Spinal cord (tissue), 10 donors: ENCODE measurements at places on chromosomes 11 and 22. TPM values are rescaled to one million over a fixed set of nuclear protein-coding genes. Genes with fewer than 3 reads are reported as not detected.

DNA sequence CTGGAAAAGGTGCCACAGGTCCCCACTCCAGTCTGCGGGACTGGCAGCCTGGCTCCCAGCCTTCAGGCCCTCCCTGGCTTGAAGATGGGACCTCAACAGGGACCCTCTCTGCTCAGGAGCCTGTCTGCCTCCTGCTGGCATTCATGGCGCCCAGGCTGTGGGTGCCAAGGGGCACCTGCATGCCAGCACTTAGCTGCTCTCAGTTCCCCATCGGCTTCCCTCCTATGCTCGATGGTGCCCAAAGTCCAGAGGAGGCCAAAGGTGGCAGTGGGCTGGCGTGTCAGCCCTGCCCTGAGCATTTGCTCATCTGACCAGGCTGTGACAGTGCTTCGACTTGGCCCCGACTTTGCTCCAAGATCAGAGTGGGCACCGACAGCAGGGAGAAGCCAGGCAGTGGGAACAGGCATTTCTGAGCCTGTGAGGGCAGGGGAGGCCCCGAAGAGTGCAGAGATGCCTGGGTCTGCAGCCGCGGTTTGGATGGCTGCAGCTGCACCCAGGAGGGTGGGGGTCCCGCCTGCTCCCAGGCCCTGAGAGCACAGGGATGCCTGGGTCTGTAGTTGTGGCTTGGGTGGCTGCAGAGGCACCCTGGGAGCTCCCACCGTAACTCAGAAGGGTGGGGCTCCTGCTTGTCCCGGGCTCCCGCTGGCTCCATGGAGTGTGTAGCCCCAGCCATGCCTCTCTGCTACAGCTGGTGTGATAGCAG is 463.6 kb downstream of the TBC1D22A start:
- H3K4me3 ChIP-seq: no peak overlapping the region
- peaks cover 8% of the 10 kb centered on the region for H3K4me1 ChIP-seq
- H3K27ac ChIP-seq: no peak overlapping the region
- DNase-seq: no peak
- no peaks in the 10 kb centered on the region for H3K36me3 ChIP-seq

GRCh38 chr11:105718641-105719040 is 108.8 kb downstream of the GRIA4 start:
- no peak overlapping the region for H3K4me3 ChIP-seq
- no peaks in the 10 kb centered on the region for H3K4me1 ChIP-seq
- no peak for DNase-seq
- H3K36me3 ChIP-seq: no peaks in the 10 kb centered on the region

DNA sequence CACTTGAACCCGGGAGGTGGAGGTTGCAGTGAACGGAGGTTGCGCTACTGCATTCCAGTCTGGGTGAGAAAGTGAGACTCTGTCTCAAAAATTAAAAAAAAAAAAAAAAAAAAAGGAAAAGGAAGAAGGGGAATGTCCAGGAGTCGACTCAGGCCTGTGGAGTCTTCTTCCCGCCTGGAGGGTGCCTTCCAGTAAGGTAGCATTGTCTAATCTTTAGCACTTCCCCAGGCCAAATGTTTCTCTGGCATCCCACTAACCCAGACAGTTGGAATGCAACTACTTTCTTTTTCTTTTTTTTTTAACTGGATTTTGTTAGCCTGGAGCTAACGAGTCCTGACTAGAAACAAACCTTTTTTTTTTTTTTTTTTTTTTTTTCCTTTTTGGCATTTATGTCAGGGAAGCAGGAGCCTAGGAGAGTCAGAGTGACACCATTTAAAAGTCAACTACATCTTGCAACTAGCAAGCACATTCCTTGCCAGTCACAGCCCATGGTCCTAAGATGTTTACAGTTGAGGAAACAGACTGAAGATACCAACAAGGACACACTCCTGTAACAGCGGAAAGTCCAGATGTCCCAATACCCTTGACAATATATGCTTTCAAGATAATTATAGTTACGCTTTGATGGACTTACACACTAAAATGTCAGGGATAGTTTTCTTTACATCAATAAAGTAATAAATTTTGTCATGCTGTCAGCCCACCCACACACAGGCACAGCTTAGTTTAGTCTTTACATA is 10.6 kb downstream of the PLET1 start:
- no peaks in the 10 kb centered on the region for H3K27me3 ChIP-seq
- H3K4me3 ChIP-seq: no peak overlapping the region
- no peak for DNase-seq
- H3K27ac ChIP-seq: no peak overlapping the region
- H3K4me1 ChIP-seq: no peaks in the 10 kb centered on the region

- H3K4me3 ChIP-seq: no peak overlapping the region
- no peak for DNase-seq
- peaks cover 58% of the 10 kb centered on the region for H3K36me3 ChIP-seq
- no peak overlapping the region for H3K27ac ChIP-seq
- H3K27me3 ChIP-seq: no peaks in the 10 kb centered on the region
Observed at GRCh38 chr11:73914284-73914683, 36.5 kb upstream of the DNAJB13 start.

DNA sequence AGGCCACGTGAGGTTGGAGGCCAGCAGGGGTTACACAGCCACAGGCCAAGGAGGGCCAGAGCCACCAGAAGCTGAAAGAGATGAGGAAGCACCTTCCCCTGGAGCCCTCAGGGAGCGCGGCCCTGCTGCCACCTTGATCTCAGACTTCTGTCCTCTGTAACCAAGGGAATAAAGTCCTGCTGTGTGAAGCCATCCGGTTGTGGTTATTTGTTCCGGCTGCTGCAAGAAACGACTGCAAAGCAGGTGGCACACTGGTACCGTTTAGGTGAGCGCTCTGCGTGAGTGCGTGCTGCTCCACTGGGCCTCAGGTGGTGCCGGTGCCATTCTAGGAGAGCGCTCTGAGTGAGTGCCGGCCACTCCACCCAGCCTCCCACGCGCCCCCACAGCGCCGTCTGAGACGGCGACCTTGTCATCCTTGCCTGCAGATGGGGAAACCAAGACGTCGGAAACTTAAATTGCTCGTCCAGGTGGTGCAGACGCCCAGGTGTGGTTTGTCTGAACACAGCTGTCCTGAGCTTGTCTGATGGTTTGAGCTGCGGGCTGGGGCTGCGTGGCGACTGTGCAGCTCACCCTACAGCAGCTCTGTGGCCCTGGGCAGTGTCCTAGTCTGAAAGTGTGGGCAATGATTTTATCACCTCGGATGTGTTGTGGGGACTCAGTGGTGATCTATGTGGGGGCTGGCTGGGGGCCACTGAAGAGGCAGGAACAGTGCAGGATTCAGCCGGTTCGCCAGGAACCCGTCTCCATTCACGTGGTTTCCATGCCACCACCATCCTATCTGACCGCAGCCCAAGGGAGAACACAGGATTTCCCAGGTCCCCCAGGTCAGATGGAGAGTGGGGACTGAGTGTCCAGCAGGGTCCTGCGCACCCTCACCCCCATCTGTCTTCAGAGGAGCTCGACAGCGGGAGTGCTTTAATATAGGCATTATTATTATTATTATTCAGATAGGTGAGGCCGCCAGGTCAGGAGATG is 4.6 kb upstream of the MRGPRG start:
- DNase-seq: no peak
- peaks cover 20% of the 10 kb centered on the region for H3K36me3 ChIP-seq
- H3K27me3 ChIP-seq: no peaks in the 10 kb centered on the region
- H3K4me3 ChIP-seq: no peak overlapping the region
- no peak overlapping the region for H3K27ac ChIP-seq

DNA sequence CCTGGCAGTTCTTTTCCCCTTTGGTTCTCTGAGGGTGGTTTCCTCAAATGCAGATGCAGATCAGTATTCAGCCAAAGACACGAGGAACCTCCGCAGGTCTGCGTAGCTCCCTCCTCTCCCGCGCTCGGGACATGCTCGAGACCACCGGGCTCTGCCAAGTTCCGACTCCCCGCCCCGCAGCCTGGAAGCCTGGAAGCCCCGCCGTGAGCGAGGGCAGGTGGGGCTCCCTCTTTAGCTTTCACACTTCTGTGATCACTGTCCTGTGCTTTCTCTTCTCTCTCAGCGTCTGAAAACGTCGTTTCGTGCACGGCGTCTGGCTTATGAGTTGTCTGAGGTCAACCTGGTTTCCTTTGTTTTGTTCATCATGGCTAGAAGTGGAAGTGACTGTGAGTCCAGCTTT is 26.6 kb downstream of the ZBED4 start:
- DNase-seq: no peak
- no peaks in the 10 kb centered on the region for H3K27me3 ChIP-seq
- H3K4me1 ChIP-seq: peaks cover 5% of the 10 kb centered on the region

- H3K27me3 ChIP-seq: peaks cover 4% of the 10 kb centered on the region
- H3K4me1 ChIP-seq: peaks cover 6% of the 10 kb centered on the region
- H3K36me3 ChIP-seq: no peaks in the 10 kb centered on the region
- no peak overlapping the region for H3K4me3 ChIP-seq
- no peak overlapping the region for H3K27ac ChIP-seq
Observed at GRCh38 chr22:49422701-49423100, 405.0 kb downstream of the BRD1 start.

DNA sequence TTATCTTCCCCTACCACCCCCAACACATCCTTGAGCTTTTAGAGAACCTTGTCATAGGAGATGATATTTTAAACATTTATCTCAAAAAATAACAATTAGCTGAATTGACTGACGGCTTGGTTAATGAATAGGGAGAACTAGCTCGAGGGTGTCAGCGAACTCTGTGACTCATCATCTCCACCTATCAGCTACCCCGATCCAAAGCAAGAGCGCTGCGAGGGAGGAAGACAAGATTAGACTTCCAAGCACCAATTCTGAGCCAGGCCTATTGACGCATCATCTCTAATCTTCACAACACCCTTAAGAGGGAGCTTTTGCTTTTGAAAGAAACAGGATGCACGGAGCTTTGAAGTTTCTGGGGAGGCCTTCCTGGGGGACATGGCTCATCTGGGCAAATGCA is 51.0 kb upstream of the GALNT18 start:
- no peak overlapping the region for H3K4me3 ChIP-seq
- H3K4me1 ChIP-seq: peaks cover 10% of the 10 kb centered on the region
- H3K27me3 ChIP-seq: no peaks in the 10 kb centered on the region
- no peak for DNase-seq
- H3K36me3 ChIP-seq: no peaks in the 10 kb centered on the region
- H3K27ac ChIP-seq: no peak overlapping the region

GRCh38 chr22:30362651-30363281 is 6.0 kb downstream of the CCDC157 start:
- no peak overlapping the region for H3K27ac ChIP-seq
- no peak for DNase-seq
- no peak overlapping the region for H3K4me3 ChIP-seq
- H3K4me1 ChIP-seq: peaks cover 3% of the 10 kb centered on the region

GRCh38 chr11:100151944-100152343 is 535.1 kb upstream of the ARHGAP42 start:
- no peak overlapping the region for H3K4me3 ChIP-seq
- H3K36me3 ChIP-seq: no peaks in the 10 kb centered on the region
- DNase-seq: no peak
- H3K27me3 ChIP-seq: no peaks in the 10 kb centered on the region
- H3K27ac ChIP-seq: no peak overlapping the region

DNA sequence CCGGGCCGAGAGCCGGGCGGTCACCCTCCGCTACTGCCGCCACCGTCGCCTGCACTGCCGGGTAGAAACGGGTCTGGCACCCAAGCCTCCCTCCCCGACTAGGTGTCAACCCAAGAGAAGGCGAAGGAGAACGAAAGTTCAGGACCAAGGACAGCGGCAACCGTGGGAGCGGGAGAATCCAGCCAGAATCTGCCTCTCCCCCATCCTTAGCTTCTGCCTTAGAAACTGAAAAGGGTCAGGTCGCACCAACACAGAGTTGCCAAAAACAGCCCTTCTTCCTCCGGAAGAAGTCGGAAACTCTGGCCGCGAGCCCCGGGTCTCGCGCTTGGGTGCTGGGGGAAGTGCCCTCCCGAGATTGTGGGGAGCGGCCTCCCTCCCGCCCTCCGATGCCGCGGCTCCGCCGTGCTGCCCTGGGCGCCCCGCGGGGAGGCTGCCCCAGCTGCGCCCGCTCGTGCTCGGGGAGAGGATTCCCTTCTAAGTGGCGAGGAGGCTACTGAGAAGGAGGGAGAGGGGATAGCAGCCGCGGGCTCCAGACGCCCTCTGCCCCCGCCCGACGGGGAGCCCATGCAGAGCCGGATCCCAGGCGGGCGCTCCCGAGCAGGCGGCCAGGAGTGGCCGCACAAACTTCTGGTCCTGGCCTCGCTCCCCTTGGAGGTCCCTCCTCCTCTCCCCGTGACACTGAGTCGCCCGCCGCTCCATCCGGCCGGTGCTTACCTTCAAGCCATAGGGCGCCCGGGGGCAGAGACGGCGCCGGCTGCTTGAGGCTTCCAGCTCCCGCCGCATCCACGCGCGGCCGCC is 637 bp downstream of the DRD2 start:
- DNase-seq: peak; percentile 76
- no peak overlapping the region for H3K27ac ChIP-seq
- H3K36me3 ChIP-seq: no peaks in the 10 kb centered on the region
- H3K27me3 ChIP-seq: peaks cover 61% of the 10 kb centered on the region
- peaks cover 28% of the 10 kb centered on the region for H3K4me1 ChIP-seq

GRCh38 chr22:37135023-37135422 is 14.7 kb downstream of the IL2RB start:
- no peak overlapping the region for H3K27ac ChIP-seq
- no peak for DNase-seq
- no peak overlapping the region for H3K4me3 ChIP-seq
- H3K4me1 ChIP-seq: peaks cover 2% of the 10 kb centered on the region

DNA sequence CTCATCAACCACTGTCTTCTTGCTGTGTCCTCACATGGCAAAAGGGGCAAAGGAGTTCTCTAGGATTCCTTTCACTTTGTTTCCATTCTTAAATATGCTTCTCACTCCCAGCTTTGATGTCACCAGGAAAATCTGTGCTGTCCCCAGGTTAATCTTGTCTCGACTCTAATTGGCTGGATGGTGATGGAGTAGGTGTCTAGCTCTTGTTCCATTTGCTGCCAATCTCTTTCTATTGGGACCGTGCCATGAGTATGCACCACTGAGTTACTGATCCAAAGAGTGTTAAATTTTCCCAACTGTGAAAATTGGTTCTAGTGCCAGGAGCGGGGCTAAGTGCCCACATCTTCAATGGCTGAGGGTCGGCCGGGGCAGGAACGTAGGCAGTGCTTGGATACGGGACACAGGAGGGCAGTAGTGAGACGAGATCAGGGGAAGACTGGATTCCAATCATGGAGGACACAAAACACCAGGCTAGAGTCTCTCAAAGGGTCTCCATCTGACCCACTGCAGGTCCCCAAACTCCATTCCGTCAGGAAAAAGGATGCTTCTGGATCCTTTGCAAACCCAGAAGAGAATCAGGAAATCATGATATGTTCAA is 47.7 kb upstream of the CSNK2A3 start:
- no peaks in the 10 kb centered on the region for H3K36me3 ChIP-seq
- H3K27me3 ChIP-seq: peaks cover 5% of the 10 kb centered on the region
- DNase-seq: no peak
- no peak overlapping the region for H3K27ac ChIP-seq

Gene MS4A4A
- total RNA-seq: 11.0 TPM

Gene MFNG
- total RNA-seq: 12.6 TPM

Gene OR8D4
- 0.06 TPM for total RNA-seq

Gene RIMBP3B
- 0.22 TPM for total RNA-seq

Gene OR8D1
- not detected for total RNA-seq

Gene APOL1
- total RNA-seq: 5.7 TPM

Gene TREH
- total RNA-seq: not detected

Gene MMP27
- total RNA-seq: not detected

Gene MS4A14
- 0.55 TPM for total RNA-seq
